ENCODE measurements at places on chromosomes 12 and 14. TPM values are rescaled to one million over a fixed set of nuclear protein-coding genes. Genes with fewer than 3 reads are reported as not detected.
A peak's percentile ranks its signal among the peaks of the same experiment; 100 is the strongest.

DNA sequence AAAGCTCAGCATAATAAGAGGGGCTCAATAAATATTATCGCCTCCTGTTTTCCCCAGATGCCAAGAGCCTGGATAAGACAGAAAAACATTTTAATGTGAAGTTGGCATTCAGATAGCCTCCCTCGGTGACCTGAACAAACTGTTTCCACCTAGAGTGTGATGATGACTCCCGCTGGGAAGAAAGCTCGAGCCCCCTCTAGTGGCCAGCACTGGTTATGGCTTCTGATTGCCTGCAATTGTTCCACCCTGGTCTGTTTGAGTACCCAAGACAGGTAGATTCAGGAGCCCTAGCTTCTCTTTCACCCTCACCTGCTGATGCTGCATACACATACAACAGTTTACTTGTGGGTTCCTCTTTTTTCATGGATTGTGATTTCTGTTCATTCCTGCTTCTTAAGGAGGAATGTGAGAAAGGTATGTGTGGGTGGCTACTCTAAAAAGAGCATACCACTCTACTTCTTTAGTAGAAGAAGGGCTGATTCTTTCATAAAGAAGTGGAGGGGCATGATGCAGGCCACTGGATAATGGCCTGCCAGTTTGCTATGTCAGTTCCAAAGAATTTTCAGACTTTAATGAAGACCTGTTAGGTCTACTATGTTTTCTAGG is 6.4 kb downstream of the ERG28 start:
- H3K27me3 ChIP-seq = no peaks in the 10 kb centered on the region
- peaks cover 5% of the 10 kb centered on the region for H3K36me3 ChIP-seq
- no peak overlapping the region for H3K4me3 ChIP-seq
- peak; percentile 76 for DNase-seq

GRCh38 chr12:131217024-131217586 is 263.4 kb downstream of the ADGRD1 start:
- no peak for DNase-seq
- H3K4me3 ChIP-seq = no peak overlapping the region
- H3K4me1 ChIP-seq = peaks cover 2% of the 10 kb centered on the region
- H3K27ac ChIP-seq = no peak overlapping the region
- no peaks in the 10 kb centered on the region for H3K27me3 ChIP-seq

- H3K27ac ChIP-seq = no peak overlapping the region
- no peak for DNase-seq
These were observed 113.9 kb downstream of the AEBP2 start for GRCh38 chr12:19553175-19553574.

DNA sequence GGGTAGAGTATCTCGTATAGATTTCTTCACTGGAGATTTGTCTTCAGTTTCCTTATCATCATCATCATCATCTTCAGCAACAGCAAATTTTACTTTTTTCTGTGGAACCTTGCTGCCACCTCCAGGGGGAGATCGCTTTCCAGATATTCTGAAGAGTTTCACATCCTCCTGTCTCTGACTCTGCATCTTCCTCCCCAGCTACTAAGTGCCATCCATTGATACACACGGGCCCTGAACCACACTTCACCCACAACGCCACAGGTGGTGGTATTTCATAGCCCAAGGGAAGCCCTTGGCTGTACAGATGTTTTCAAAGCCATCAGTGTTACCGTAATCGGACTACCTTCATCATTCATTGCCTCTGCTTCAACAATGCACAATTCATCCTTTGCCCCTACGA is 82.2 kb downstream of the PPP2R5C start:
- DNase-seq = no peak
- H3K4me3 ChIP-seq = no peak overlapping the region
- H3K4me1 ChIP-seq = no peaks in the 10 kb centered on the region

- H3K36me3 ChIP-seq = no peaks in the 10 kb centered on the region
- no peak for DNase-seq
- H3K27me3 ChIP-seq = no peaks in the 10 kb centered on the region
- H3K4me1 ChIP-seq = no peaks in the 10 kb centered on the region
- no peak overlapping the region for H3K27ac ChIP-seq
- H3K4me3 ChIP-seq = no peak overlapping the region
These were observed 502.3 kb downstream of the TMEM132D start for GRCh38 chr12:129401572-129401971.

DNA sequence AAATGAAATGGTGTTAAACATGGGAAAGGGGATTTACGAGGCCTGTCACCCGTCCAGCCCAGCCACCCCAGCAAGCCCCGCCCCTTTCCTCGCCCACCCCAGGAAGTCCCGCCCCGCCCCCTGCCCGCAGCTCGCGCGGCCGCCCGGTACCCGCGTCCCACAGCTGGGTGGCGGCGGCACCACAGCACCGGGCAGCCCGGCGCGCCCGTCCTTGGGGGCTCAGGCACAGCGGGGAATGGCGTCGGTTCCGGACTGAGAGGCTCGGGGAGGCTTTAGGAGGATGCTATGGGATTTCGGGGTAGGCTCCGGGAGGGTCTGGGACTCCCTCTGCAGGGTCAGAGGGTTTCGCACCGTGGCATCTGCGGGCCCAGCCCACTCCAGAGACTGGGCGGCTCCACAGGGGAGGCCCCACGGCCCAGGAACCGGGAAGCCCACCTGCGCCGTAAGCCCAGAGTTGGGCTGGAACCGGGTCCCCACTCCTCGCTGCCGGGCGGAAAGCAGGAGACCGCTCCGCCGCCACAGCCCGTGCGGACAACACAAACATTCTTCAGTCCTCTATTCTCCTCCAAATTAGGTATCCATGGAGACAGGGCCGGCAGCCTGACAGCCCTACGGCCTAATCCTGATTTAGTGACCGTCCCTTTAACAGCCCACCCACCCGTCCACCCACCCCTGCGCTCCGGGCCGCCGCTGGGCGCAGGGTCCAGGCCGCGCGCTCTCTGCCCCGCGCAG is 1.4 kb downstream of the FIGNL2 start:
- peak overlapping the region; percentile 54 for H3K4me3 ChIP-seq
- DNase-seq = no peak
- H3K4me1 ChIP-seq = no peaks in the 10 kb centered on the region
- no peaks in the 10 kb centered on the region for H3K27me3 ChIP-seq
- H3K27ac ChIP-seq = peak overlapping the region; percentile 82

DNA sequence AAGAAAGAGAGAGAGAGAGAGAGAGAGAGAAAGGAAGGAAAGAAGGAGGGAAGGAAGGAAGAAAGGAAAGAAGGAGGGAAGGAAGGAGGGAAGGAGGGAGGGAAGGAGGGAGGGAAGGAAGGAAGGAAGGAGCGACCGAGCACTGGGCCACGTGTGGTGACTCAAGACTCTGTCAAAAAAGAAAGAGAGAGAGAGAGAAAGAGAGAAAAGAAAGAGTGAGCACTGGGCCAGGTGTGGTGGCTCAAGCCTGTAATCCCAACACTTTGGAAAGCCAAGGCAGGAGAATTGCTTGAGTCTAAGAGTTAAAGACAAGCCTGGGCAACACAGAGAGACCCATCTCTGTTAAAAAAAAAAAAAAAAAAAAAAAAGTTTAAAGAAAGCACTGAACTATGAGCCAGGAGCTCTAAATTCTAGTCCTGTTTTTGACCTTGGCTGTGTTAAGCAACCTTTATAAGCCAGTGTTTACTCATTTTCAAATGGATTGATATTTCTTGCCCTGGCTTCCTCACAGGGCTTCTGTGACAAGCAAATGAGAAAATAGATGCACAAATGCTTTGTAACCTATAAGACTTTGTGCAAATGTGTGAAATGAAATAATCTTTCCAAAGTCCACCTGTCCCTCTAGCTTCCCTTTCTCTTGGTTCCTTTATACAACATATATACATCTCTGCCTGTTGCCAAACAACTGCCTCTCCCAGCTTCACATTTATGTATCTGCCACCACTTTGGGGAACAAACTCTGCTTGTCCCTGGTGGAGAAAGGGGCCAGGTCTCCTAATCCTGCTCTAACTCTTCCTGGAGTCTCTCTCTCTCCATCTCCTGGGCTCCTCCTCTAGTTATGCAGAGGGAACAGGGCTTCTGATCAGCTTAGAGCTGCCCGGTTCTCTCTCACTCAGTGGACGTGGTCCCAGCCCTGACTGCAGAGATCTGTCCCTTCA is 16.1 kb upstream of the PLEKHG6 start:
- H3K27ac ChIP-seq = peak overlapping the region; percentile 59
- no peaks in the 10 kb centered on the region for H3K27me3 ChIP-seq
- H3K36me3 ChIP-seq = no peaks in the 10 kb centered on the region
- no peak overlapping the region for H3K4me3 ChIP-seq
- no peak for DNase-seq

DNA sequence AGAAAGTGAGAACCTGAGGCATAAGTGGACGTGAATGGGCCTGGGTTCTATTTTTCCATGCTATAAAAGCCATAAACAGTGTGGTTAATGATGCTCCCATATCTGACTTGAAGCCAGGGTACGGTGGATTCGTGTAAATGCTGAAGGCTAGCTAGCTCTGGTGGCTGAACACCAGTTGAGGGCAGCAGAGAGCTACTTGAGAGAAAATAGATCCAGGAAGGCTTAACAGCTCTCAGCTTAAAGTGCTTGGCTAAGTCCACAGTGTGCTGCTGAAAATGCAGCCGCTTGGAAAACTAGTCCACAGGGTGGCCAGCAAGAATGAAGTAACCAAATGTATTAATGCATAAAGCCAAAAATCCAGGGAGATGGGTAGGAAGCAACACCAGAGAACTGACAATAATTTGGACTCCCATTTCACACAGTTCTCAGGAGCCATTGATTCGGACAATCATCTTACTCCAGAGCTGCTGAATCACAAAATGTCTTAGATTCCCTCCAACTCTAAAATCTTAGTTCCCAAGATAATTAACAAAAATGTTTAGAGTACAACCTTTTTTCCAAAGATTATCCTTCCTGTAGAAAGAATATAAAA is 15.0 kb upstream of the FOXG1 start:
- H3K27ac ChIP-seq = no peak overlapping the region
- peaks cover 42% of the 10 kb centered on the region for H3K27me3 ChIP-seq
- H3K4me3 ChIP-seq = no peak overlapping the region
- no peaks in the 10 kb centered on the region for H3K4me1 ChIP-seq
- no peak for DNase-seq

Gene USP15
- total RNA-seq = 234 TPM

Gene OGFOD2
- total RNA-seq = 9.0 TPM

Gene LRRC9
- total RNA-seq = 0.16 TPM

All from breast epithelium (tissue), 4 donors.